ENCODE measurements at places on chromosomes 5 and 9.

- no peak for DNase-seq
Observed at GRCh38 chr9:99509900-99510535, 287.9 kb downstream of the SEC61B start.

GRCh38 chr9:37146410-37146809, 26.0 kb downstream of the ZCCHC7 start:
- DNase-seq: no peak

DNA sequence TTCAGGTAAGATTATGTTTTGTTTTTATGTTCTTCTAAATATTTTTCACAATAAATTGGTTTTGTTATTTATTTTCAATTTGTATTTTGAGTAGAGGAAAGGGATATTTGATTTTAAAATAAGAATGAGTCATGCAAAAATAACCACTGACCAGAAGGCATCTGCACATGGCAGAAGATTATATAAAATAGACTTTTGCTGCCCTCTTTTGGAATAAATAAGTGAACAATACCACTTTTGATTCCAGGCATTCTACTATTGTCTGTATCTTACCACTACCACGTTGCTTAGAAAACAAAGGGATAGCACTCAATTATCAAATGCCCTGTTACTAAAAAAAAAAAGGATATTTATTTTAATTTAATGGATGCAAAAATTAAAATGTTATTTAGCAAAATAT, 227.3 kb upstream of the ITGA1 start:
- peak; percentile 42 for DNase-seq

- no peak for DNase-seq
Observed at GRCh38 chr9:137333016-137333671, 31.1 kb upstream of the NRARP start.

DNA sequence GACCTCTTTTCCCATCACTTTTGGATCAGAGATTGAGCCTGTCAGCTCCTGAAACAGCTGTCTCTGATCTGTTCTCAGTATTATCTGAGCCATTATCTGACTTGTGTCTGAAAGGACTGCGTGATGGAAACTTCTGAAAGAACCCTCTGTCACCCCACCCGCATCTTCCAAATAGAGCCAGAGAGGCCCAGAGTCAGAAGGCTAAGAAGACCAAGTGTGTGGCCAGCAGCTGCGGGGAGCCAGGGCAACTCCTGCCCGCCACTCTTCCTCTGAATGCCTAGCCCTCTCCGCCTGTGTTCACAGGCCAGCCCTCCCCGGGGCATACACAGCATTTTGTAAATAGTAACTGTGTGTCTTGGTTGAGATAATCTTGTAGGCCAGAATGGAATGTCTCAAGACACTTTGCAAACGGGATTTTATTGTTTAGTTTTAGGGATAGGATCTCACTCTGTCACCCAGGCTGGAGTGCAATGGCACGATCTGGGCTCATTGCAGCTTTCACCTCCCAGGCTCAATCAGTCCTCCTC, 92.7 kb downstream of the AOPEP start:
- no peak for DNase-seq

- no peak for DNase-seq
Observed at GRCh38 chr5:98785244-98785643, 11.8 kb downstream of the RGMB start.

DNA sequence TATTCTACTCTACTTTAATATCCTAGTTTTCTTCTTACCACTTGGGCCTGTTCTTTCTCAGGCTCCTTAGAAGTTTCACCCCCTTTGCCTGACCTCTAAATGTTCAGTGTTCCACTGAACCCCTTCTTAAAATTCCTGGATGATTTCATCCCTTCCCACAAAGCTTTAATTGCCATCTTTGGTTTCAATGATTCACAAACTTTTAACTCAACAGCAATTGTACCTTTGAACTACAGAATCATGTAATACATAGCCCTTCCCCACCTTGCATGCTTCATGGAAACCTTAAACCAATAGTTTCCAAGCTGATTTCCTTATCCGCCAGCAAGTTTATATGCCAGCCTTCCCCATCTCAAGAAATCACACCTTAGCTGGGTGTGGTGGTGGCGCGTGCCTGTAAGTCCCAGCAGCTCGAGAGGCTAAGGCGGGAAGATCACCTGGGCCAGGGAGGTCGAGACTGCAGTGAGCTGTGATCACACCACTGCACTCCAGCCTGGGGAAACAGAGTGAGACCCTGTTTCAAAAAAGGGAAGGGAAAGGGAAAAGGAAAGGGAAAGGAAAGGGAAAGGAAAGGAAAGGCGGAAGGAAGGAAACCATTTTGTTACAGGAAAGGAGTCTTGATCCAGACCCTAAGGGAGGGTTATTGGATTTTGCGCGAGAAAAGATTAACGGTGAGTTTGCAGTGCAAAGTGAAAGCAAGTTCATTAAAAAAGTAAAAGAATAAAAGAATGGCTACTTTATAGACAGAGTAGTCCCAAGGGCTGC, 1023.7 kb upstream of the DMAC1 start:
- no peak for DNase-seq

DNA sequence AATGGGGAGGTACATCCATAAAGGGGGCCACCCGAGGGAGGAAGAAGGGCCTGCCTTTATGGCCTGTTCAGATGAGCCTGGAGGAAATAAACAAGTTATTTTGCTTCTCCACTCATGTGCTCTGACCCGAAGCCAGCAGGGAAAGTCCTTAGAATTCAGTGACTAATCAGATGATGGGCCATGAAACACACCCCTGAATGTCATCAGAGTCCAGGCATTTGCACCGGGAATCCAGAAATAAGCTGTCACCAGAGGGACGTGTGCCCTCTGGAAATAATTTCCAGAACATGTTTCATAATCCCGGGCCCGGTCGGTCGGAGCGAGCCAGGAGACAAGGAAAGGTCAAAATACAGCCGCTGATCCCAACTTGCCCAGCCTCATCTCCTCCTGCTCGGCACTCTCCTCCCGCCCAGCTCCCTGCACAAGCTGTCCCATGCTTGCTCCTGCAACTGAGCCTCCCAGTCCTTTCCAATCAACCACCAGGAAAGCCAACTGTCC, 73.6 kb upstream of the ZNF622 start:
- DNase-seq: no peak

DNA sequence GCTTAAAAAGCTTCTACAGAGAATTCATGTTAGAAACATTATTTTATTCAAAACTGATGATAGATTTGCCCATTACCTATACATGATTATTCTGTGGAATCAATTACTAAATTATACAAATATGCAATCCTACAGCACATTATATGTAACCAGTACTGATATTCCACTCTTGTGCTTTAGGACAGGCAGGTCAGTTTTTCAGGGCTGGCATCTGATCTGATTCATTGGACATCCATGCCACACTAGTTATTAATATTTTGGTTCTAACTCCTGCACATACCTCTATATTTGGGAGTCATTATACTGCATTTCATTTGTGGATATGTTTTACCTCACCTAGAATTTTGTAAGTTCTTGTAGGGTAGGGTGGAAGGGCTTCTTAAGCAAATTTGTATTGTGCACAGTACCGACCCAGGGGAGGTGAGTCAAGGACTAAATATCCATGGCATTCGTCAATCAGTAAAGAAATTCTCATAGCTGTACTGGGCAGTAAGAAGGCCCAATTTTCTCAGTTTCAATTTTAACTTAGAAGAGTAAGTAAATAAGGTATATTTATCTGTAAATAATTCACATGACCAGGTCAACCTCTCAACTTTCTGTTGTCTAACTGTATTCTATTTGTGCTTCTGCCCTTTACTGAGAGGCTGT, 33.5 kb downstream of the ELOVL7 start:
- DNase-seq: no peak

- DNase-seq: no peak
Observed at GRCh38 chr5:154300207-154300883, 109.8 kb downstream of the GALNT10 start.

All from NCI-H1092 (cell line).